Endothelial cell of coronary artery (primary cell): ENCODE measurements at places on chromosomes 5 and 9. TPM values are rescaled to one million over a fixed set of nuclear protein-coding genes. Genes with fewer than 3 reads are reported as not detected.

CNOT6 gene
- total RNA-seq: 14.5 and 15.8 TPM in 2 replicates

SIT1 gene
- not detected in 2 replicates for total RNA-seq

CXCL14 gene
- not detected in 2 replicates for total RNA-seq

CTXN3 gene
- total RNA-seq: not detected in 2 replicates

TCF7 gene
- under 0.01 and 0.09 TPM in 2 replicates for total RNA-seq

SPATA31A1 gene
- total RNA-seq: not detected in 2 replicates

SAPCD2 gene
- total RNA-seq: 5.5 and 15.9 TPM in 2 replicates

RLN2 gene
- 0.28 TPM in 1 of 2 replicates, not detected in the other for total RNA-seq

SRA1 gene
- total RNA-seq: 19.2 and 20.9 TPM in 2 replicates

GCNT1 gene
- 8.2 and 13.3 TPM in 2 replicates for total RNA-seq

MELK gene
- 13.8 and 28.4 TPM in 2 replicates for total RNA-seq

AJM1 gene
- total RNA-seq: 0.45 and 2.2 TPM in 2 replicates

INSYN2B gene
- 5.3 and 10.8 TPM in 2 replicates for total RNA-seq
